Stimulated activated CD8-positive, alpha-beta memory T cell treated with anti-CD3 and anti-CD28 coated beads, Interleukin-4, amount 100 ng/mL, for 1 hour (primary cell): ENCODE measurements at places on chromosomes 11 and 22.

DNA sequence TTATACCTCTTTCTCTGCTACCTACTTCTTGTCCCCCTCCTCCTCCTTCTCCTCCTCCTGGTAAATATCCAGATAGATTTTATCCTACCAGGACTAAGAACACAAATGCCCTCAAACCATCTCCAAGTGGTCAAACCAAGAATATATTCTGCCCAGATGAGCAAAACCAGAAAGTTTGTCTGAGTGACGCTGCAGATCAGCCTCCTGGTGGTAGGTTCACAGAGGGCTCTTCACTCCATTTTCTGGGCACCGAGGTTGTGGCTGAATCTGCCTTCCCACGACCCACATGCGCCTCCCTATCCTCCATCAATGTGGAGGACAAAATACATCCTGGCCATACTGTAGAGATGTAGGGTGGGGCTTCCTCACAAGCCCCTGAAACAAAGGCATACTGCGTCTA, 543.6 kb downstream of the MN1 start:
- no peak for DNase-seq

GRCh38 chr11:104781719-104782376, 116.4 kb downstream of the CASP12 start:
- DNase-seq: no peak

GRCh38 chr22:48756146-48757111, 1071.2 kb downstream of the BRD1 start:
- no peak for DNase-seq

GRCh38 chr11:87292598-87292997, 254.9 kb downstream of the TMEM135 start:
- DNase-seq: no peak

DNA sequence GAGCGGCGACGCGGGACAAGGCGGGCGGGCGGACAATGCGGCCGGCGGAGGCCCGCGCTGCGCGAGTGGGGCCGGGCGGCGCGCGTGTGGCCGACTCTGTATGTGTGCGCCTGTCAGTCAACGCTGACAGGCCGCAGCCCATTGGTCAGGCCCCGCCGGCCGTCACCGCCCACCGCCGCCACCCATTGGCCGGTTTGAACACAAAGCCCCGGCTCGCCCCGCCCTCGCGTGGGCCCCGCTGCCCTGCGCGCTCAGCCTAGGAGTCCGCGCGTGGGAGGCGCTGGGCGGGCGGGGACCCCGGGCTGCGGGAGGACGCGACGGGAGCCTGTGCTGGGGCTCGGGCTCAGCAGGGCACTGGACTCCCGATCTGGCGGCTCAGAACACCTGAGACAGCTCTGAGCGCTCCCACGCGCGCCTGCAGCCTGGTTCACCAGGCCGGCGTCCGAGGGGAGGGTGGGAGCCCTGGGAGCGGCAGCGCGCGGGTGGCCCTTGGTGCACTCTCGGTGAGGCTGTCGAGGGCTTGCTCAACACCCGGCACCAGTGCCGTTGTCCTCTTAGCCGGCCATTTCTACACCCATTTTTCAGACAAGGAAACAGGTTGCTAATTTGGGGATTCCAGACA, at the start of gene SUN2:
Gene SUN2, minus strand, starts transcription at position 88 of the 622 bp plus-strand sequence. CDS start 3,370 bp downstream, outside the sequence.
- DNase-seq: peak; percentile 84

- DNase-seq: no peak
Observed at GRCh38 chr22:19503869-19504268, 20.3 kb downstream of the CLDN5 start.

DNA sequence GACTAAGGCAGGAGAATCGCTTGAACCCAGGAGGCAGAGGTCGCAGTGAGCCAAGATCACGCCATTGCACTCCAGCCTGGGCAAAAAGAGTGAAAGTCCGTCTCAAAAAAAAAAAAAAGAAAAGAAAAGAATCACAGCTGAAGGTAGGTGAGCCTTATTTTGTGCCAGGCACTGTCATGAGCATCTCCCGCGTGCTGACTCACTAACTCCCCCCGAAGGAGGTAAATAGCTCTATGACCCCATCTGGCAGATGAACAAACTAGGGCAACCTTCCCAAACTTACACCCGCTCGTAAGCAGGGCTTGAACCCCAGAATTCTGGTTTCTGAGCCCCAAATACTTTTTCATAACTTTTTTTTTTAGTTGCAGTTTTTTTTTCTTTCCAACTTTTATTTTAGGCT, 60.3 kb downstream of the ANO1 start:
- DNase-seq: no peak

DNA sequence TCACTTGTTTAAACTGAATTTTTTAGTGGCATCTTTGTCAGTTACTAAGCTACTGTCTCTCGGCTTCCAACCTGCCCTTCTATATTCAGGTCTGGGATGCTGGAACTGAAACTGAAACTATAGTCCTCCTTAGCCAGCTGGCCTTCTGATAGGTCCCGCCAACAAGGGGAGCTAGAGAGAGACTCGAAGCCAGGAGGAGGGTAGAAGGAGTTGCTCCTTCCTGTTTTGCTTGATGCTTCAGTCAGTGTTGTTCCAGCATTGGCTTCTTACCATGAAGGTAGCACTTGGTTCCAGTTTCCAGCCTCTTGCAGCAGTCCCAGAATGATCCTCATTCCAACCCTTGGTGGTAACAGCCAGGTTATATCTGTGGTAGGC, 32.9 kb upstream of the HORMAD2 start:
- no peak for DNase-seq

GRCh38 chr11:15707194-15707593, 592.5 kb downstream of the INSC start:
- no peak for DNase-seq

GRCh38 chr11:31022080-31022479, 347.5 kb downstream of the DCDC1 start:
- DNase-seq: no peak

DNA sequence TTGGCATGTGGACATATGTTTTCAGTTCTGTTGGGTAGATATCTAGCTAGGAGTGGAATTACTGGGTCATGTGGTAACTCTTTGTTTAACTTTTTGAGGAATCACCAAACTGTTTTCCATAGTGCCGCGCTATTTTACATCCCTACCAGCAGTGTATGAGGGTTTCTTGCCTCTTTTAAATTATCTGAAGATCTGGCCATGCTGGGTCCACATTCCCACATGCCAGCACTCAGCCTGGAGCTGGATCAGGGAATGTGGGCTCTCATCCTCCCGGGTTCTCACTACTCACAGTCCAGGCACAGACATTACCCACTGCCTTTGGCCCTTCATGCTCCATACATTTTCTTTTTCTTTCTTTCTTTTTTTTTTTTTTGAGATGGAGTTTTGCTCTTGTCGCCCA, 44.6 kb downstream of the RBX1 start:
- DNase-seq: no peak

- no peak for DNase-seq
Observed at GRCh38 chr11:125515102-125515439, 19.0 kb upstream of the FEZ1 start.

- peak; percentile 82 for DNase-seq
Observed at GRCh38 chr11:536841-537621, at the start of gene LRRC56. Gene LRRC56 (plus strand): TSS chr11:537527. CDS start chr11:540685, 3,158 bp downstream.

DNA sequence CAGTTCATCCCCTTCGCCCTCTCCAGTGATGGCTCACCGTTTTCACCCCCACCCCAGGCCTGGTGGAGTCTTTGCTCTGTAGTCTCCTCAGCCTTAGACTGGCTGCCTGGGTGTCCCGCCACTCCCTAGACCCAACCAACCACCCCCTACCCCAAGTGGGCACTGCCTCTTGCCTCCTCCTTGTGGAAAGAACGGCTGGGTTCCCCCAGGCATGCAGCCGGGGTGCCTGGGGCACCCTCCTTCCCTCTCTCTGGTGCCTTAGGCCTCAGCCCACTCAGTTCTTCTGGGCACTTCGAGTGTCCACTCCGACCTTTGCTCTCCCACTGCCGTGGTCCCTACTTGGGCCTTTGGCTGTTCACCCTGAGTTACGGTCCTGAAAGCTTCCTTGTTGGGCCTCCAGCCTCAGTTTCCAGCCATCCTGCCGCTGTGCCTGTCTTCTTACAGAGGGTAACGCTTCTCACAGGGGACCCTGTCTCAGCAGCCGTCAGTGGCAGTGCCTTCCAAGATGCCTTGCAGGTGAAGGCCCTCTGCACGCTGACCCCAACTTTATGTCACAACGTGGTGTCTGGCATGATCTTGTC, 3.1 kb downstream of the GRIK4 start:
- no peak for DNase-seq

DNA sequence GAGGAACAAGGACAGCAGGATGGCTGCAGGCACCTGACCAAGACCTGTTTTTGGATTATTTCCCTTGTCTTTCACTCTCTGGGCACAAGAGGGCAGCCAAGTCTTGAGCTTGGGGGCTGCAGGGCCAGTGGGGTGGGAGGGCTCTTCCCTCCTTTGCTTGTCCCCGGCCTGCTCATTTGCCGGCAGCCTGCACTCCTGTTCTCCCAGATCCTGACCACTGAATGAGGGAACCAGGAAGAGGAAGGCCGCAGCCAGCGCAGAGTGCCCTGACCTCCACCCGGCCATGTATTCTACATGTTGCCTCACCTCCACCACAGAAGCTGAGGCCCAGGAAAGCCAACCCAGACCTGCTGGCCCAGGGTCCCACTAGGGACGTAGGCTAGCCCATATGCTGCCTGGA, 15.5 kb upstream of the NNMT start:
- no peak for DNase-seq

GRCh38 chr22:48501231-48501750, 1326.4 kb downstream of the BRD1 start:
- DNase-seq: no peak

DNA sequence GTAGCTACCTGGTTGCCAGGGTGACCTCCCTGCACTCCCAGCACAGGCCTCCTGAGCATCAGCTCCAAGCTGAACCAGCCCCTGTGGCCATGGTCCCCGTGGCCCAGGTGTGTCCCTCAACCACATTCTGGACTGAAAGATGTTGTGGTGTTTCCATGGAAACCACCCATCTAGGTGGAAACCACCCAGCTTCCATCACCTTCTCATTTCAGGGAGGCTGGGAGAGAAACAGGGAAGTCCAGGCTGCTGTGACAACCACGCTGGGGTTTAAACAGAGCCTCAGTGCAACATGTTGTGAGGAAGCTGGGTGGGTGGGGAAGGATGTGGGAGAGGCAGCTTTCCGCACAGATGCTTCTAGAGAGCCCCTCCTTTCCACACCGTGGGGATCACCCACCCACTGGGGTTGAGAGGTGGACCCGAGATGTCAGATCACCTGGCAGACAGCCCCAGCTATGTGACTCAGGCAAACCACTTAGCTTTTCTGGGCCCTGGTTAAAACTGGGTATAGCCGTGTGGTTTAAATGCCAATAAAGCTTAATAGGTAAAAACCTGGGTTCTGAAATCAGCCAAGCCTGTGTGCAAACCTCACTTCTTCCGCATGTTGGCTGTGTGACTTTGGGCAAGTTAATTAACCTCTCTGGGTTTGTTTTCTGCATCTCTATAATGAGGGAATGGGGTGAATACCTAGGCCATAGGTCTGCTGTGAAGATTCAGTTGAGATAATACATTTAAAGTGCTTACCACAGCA, 46.4 kb downstream of the CD82 start:
- DNase-seq: no peak

DNA sequence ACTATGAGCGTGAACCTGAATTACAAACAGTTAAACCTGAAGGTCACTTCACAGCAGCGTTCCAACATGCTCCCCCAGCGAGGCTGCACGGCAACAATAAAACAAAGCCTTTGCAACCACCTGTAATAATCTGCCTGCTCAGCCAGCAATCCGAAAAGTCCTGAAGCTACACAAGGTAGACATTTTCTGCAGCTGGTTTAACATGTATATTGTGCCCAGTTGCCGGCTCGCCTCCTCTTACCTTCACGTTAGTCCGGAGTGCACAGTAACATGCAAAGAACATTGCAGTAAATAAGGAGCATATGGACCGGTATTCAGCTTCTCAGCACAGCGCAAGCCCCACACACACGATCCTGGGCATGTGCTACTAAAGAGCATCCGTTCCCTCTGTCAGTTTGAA, 704.3 kb downstream of the DLG2 start:
- DNase-seq: no peak

- DNase-seq: no peak
Observed at GRCh38 chr11:692824-693414, 2.1 kb downstream of the DEAF1 start.

GRCh38 chr22:49577168-49578060, 250.3 kb downstream of the BRD1 start:
- no peak for DNase-seq

- DNase-seq: no peak
Observed at GRCh38 chr11:12704049-12704448, 29.8 kb downstream of the TEAD1 start.

- DNase-seq: no peak
Observed at GRCh38 chr11:17813391-17814059, 78.9 kb downstream of the KCNC1 start.

- no peak for DNase-seq
Observed at GRCh38 chr22:37180531-37181231, 7.4 kb downstream of the C1QTNF6 start.

DNA sequence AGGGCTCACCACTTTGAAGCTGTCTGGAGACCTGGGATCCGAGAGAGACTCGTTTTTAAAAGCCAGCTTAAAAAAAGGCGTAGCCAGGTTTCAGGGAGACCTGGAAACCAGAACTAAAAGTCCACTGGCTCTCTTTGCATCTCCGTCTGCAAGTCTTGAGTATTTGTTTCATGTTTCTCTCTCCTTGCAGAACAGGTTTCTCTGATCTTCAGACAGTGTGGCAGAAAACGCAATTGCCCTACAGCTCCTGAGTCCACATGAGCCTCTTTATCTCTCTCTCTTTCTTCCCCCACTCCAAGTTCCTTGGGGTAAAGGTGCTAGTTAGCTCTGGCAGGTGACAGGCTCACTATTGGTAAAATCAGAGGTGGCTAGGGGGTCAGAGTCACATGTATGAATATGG, 67.0 kb upstream of the AMPD3 start:
- no peak for DNase-seq

GRCh38 chr22:46582281-46582933, 37.8 kb upstream of the GRAMD4 start:
- DNase-seq: no peak

GRCh38 chr11:71131861-71132260, 120.5 kb downstream of the SHANK2 start:
- DNase-seq: no peak

DNA sequence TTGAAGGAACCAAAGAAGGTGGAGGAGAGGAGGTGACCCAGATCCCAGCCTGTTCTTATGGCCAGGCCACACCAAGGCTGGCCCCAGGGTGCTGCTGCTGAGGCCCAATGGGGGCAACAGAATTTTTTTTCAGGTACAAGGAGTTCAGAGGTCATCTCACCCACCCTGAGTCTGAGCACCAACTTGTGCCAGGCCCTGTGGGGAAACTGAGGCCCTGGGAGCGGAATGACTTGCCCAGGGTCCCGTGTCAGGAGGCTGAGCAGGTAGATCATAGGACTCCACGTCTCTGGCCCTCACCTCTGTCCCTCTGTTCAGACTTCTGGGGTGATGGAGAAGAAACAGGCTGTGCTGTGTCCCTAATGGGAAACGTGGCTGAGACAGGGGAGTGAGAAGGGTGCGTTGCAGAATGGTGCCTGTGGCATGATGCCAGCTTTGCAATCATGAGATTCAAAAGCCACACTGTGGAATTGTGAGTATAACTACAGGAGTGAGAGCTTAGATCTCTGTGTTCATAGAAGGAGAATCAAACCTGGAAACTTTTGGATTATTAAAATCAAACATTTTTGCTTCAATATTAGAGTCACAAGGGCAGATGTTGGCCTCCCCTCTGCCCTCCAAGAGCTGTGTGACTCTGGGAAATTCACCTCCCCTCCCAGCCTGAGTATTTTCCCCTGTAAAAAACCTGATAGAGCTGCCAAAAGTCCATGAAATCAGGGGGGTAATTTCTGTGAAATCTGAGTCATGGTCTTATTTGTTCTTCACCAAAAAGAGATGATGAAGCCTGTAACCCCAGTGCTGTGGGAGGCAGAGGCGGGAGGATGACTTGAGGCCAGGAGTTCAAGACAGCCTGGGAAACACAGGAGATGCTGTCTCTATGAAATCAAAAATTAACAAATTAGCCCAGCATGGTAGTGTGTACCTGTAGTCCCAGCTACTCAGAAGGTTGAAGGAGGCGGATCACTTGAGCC, 874 bp downstream of the APOL1 start:
- no peak for DNase-seq
